Left ventricle myocardium superior (tissue), 1 donor: ENCODE measurements at places on chromosomes 11 and 22. TPM values are rescaled to one million over a fixed set of nuclear protein-coding genes. Genes with fewer than 3 reads are reported as not detected.
A peak's percentile ranks its signal among the peaks of the same experiment; 100 is the strongest.

GRCh38 chr22:32576553-32577253, 102.1 kb downstream of the FBXO7 start:
- no peak for DNase-seq

GRCh38 chr11:95143106-95143681, 53.5 kb downstream of the ENDOD1 start:
- DNase-seq = no peak

DNA sequence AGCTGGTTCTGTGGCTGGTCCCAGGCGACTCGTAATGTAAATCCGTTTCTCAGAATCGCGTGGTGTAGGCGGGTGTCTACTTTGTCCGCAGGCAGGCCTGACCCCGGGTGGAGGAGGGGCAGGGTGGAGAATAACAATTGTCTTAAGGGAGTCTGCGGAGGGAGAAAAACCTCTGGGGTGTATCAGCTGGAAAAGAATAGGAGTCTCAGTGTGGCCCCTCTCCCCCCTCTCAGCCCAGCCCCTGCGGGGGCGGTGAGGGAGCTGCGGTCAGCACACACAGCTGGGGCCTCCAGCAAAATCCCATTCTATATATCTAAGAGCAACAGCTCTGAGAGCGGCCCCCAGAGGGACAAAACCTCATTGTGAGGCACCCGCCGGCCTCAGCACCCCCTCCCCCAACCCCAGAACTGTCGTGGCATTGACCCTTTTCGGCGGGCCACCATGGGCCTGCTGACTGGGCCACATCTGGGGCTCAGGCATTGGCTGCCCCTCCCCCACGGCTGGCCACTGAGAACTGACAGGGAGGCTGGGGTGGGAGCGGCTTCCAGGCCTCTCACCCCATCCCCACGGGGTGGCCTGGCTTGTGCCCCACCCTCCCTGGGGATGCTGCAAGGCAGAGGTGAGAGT, 2.7 kb upstream of the MYRF start:
- no peak for DNase-seq

DNA sequence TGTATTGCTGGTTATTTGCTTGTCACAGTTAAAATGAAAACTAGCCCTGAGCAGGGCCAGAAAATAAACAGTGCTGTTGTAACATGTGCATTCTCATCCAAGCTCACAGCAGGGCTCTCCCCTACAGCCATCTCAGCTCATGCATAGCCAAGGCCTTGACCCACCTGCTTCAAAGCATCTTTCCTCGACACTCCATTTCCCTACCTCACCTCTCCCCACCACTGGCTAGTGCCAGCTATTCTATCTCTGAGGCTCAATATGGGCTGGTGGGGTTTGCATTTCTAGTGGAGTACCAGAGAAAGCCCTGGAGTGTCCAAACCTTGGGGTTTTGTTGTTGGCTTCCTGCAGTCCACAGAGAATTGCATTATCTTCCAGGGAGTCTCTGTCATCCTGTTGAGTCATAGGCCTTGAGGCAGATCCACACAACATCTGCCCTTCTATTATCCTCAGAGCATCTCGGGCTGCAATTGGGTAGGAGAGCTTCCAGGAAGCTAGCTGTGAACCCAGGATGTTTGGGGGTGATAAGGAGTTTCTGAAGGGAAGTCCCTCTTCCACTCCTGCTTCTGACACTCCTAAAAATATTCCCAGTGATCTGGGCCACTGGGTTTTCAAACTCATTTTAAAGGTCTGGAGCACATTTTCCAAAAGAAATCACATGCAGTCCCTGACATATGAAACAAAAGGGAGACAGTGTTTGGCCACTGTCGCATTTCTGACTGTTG, 36.1 kb upstream of the AMOTL1 start:
- no peak for DNase-seq

DNA sequence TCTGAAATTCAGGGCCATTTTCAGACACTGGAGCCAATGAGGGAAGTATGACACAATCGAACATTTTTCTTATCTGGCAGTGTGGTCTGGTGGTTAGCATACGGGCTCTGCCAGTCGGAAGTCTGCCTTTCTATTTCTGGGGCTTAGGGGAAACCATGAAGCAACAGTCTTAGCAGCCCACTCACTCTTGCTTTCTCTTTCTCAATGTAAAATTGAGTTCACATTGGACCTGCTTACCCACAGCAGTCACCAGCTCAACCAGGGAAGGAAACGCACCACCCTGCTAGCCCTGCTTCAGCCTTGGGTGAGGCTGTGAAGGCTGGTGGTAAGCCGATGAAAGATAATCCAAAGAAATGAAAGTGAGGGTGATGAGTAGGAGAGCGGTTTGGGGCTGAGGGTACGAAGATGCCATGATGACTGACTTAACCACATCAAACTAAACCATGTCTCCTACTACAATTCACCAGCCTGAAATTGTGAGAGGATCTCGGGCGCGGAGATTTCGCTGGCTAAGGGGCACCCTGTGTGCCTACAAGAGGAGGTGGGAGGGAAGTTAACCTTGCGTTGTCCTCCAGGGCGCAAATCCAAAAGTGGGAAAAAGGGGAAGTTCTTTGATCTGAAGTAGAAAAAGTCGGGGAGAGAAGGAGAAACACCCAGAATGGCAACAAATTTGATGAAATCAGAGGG, 2.0 kb upstream of the LMO2 start:
- DNase-seq = no peak

GRCh38 chr11:94740083-94741021, 27.8 kb upstream of the AMOTL1 start:
- DNase-seq = peak; percentile 71

GRCh38 chr11:59255281-59255680, 42.6 kb upstream of the MPEG1 start:
- no peak for DNase-seq

DNA sequence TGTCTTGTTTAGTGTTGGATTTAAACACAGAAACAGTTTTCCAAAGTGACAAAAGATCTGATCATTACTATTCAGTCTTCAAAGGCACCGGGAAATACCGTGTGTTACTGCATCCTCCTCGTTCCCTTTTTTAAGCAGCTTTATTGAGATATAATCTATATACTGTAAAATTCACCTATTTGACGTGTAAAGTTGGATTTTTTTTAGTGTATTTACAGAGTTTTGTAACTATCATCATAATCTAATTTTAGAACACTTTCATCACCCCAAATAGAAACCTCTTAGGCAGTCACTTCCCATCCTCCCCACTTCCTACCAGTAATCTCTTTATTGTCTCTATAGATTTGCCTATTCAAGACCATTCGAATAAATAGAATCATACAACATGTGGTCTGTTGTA, 1.4 kb downstream of the ANO5 start:
- DNase-seq = no peak

DNA sequence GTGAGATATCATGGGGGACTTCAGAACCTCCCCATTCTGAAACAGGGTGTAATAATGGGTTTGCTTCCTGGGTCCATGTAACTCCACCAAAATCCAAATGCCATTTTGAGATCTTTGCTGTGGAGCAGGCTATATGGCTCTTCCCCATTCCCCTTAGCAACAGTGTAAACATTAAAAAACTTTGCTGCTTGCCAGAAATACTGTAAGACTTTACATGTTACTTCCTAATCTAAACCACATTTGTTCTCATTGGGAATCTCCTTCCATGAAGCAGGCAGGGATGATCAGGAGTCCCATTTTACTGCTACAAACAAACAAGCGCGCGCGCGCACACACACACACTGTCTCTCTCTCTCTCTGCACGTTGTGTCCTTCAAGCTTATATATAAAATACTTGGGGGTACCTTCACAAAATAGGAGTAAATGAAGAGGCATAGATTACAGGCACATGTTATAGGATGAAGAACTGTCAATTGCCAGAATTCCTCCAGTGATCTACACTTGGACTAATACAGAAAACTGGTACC, 86.5 kb downstream of the ANO3 start:
- no peak for DNase-seq

GRCh38 chr11:125433454-125434121, 62.5 kb downstream of the FEZ1 start:
- peak; percentile 68 for DNase-seq

DNA sequence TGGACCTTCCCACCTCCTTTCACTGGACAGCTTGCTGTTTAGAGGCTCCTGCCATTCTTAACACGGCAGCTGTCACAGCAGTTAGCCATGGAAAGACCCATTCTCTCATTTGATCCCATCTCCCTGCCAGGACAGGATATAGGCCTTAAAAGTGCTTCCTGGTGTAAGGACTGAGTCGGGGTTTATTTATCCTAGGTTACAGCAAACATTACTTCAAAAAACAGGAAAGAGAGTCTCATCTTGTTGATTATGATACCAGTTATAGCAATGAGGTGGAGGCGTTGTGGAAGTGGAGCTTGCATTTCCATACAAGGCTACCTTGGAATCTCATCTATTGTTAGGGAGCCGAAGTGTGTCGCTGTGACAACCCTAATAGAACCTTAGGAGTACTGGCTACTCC, 17.4 kb upstream of the ETS1 start:
- no peak for DNase-seq

- no peak for DNase-seq
These were observed 31.8 kb downstream of the USP35 start for GRCh38 chr11:78220218-78221157.

DNA sequence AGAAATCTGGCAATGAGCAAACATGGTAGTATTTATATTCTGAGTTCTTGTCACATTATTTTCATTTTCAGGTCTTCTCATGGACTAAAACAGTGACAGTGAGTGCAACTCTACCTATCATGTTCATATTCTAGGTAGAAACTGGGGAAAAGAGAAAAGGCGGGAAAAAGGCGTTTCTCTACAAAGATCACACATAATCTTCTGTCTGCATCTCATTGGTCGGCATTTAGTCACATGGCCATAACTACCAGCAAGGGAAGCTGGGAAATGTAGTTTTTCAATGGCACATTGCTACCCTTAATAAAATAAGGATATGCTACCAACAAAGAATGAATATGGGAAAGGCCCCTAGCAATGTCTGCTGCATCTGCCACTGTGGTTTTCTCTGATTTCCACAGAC, 57.6 kb upstream of the B3GAT1 start:
- no peak for DNase-seq

DNA sequence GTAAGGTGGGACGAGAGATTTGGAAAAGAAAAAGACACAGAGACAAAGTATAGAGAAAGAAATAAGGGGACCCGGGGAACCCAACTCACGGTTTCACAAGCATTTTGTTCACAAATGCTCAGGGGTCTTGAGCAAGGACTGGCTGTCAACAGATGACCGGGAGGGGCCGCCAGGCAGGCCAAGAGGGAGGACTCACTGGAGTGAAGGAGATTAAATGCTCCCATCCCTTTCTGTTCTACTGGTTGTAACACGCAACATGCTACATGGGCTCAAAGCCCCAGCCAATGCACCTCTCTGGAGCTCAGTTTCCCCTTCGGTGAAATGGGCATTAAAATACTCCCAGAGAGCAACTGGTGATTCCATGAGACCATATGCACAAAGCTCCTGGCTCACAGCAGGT, 13.4 kb downstream of the SHANK2 start:
- no peak for DNase-seq

GRCh38 chr11:33949252-33949913, 57.5 kb upstream of the LMO2 start:
- no peak for DNase-seq

- no peak for DNase-seq
These were observed 395.0 kb upstream of the CCDC90B start for GRCh38 chr11:83681031-83681781.

DNA sequence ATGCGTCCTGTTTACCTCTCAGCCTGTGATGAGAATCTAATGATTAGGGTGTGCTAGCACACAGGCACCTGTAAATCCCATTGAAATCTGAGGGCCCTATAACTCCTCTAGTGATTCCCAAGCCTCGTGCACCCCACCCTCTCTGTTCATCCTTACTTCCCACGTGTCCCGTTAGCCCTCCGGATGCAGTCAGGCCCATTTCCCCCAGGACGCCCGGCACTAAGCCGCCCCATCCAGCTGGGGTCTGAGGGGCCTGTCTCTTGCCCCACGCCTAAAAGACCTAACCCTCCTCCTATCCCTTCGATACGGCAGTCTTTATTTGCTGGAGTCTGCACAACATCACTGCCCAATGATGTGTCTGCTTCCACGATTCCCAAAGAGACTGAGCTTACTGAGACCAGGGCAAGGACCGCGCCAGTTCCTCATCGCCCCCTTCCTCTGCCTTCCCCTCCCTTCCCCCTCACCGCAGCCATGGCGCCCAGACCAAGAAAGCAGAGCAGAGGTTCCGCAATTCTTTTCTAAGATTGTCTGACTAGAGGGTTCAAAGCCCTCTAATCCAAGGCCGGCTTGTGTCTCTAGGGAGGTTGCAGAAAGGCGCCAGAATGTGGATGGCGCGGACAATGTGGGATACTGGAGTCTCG, 1.1 kb upstream of the FADS2 start:
- no peak for DNase-seq

- DNase-seq = no peak
These were observed 100.1 kb downstream of the NAV2 start for GRCh38 chr11:19812710-19813109.

DNA sequence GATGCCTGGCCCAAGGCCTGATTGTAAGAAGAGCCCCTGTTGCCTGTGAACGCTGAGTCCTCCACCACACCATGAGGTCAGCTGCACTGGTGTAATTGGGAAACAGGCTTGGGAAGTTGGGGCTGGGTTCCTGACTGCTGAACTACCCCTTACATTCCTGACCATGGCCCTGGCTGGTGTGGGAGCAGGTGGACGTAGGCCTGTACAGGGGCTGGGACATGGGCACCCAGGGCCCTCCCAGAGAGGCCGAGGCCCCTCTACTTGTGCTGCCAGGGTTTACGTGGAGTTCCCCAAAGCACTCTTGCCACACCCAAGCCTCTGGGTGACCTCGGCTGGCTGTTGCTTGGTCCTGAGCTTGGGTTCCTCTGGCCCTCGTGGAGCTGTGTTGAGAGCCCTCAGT, 5.4 kb downstream of the RELT start:
- no peak for DNase-seq

The VPREB1 gene
- not detected for total RNA-seq

The SYCE3 gene
- total RNA-seq = not detected

The OLFML1 gene
- total RNA-seq = 5.7 TPM

The OR2AG2 gene
- not detected for total RNA-seq

The ZP1 gene
- not detected for total RNA-seq
